Stimulated activated CD4-positive, alpha-beta T cell treated with anti-CD3 and anti-CD28 coated beads, Interleukin-12 subunit alpha, Interleukin-12 subunit beta, amount 100 ng/mL, for 24 hours (primary cell): ENCODE measurements at places on chromosomes 1 and 21.

GRCh38 chr1:83060221-83060620 is 938.7 kb downstream of the TTLL7 start:
- no peak for DNase-seq

DNA sequence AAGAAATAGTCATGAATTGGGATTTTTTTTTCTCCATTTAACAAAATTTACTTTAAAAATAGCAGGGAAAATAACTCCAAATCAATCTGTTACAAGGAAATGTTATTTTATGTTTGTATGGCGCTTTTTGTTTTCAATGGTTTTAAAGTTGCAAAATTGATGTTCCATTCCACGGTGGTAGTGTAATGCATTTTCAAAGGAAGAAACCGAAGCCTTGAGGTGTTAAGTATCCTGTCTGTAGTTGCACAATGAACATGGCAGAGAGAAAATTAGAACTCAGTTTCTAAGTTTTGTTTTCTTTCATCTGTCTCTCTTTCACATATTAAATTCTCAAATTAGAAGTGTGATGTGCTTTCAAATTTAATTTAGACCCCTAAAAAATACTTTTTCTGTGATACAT is 841.8 kb downstream of the USP25 start:
- no peak for DNase-seq

GRCh38 chr21:43325968-43326715 is 100.8 kb downstream of the SIK1 start:
- DNase-seq = no peak

- DNase-seq = no peak
These were observed 1.3 kb downstream of the LRRC38 start for GRCh38 chr1:13512472-13512871.

GRCh38 chr1:163119707-163120106 is 50.5 kb downstream of the RGS4 start:
- no peak for DNase-seq

- no peak for DNase-seq
These were observed 30.2 kb downstream of the TMPRSS2 start for GRCh38 chr21:41477641-41478318.

GRCh38 chr1:162626761-162627160 is 5.5 kb upstream of the DDR2 start:
- DNase-seq = no peak

GRCh38 chr1:214637722-214638458 is 34.9 kb downstream of the CENPF start:
- DNase-seq = no peak

DNA sequence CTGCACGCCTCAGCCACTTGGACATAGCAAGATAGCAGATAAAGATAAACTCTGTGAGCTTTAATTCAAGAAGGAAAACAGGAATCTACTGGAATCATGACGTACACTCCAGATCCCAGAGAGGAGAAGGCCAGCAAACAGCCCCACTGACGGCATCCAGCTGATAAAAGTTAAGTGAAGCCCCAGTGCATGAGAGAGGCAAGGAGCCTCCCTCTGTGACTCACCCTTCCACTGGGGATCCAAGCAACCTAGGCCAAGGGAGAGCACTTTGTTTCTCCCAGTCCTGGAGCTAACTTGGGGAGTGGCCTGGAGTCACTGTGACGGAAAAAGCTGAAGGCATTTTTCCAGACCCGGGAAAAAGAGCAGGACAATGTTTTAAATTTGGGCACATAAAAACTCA is 270.0 kb downstream of the AKT3 start:
- no peak for DNase-seq

DNA sequence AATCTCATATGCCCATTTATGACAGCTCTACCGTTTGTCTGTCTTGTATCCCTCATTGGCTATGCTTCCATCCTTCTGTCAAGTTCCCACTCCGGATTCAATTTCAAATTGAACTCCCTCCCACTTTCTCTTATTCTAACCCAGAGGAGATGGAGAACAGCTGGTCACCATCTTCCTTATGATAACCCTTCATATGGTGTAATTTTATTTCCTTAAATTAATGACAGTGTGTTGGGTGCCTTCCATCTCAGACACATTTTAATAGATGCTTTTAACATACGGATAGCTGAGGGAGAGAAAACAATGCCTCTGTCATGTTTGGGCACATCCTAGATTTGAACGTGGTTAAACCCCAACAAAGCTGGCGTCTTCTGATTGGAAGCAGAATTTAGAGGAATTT is 103.0 kb upstream of the PLXNA2 start:
- DNase-seq = no peak

- DNase-seq = no peak
These were observed 91.5 kb downstream of the ARHGEF10L start for GRCh38 chr1:17630986-17631385.

- no peak for DNase-seq
These were observed 35.7 kb upstream of the CLSTN1 start for GRCh38 chr1:9859281-9860014.

GRCh38 chr1:165036403-165036802 is 320.1 kb downstream of the LMX1A start:
- DNase-seq = no peak

GRCh38 chr1:16146279-16147155 is 9.4 kb downstream of the EPHA2 start:
- DNase-seq = no peak

GRCh38 chr1:35556484-35557117 is 602 bp downstream of the KIAA0319L start:
- no peak for DNase-seq

DNA sequence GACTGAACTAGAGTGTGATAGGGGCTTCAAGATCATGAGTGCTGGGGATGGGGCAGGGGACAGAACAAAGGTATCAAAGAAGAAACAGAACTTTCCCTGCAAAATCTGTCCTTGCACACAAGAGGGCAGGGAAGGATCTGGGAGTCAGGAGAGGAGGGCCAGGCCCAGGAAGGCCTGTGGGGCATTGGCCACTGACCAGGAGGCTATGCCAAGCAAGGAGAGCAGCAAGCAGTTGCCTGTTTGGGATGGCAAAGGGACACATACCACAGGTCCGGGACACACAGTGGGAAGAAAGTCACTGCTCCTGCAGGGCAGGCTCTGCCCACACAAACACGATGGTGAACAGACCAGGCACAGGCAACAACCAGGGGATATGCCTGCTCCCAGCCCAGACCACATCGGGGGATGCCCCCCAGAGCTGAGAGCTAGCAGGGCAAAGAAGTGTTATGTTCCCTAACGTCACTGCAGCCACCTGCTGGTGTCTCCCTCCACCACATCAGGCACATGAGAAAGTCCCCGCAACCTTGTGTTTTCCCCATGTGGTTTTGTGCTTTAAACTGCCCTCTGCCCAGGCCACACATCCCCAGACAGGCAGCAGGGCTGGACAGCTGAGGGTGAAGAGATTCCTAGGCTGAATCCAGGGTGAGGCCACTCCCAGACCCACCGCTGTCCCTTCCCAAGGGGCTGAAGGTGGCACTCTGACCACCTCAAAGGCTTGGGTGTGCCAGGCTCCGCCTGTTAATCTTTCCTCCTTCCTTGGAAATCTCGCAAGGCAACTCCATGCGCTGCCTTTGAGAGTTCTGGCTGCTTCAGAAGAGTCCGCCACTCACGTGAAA is 53.6 kb downstream of the KIF21B start:
- no peak for DNase-seq

DNA sequence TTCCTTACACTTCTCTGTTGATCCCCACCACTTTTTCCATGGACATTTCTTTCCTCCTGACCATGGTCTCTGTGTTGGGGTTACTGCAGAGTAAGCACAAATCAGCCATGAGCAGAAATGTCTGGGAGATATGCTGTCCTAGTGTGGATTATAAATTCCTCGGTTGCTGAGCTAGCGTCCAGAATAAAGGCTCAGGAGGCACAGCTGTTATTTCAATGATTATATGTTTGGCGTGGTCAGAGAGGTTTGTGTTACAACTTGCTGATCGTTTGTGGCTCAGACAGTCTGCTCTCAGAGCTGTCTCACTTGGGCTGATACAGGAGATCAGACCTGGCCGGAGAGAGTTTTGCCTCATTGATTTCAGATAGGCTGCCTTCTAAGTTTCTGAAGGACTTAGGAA is 37.5 kb upstream of the LAMC2 start:
- no peak for DNase-seq

GRCh38 chr1:168565825-168566224 is 10.6 kb upstream of the XCL1 start:
- DNase-seq = no peak

- DNase-seq = peak; percentile 57
These were observed 24.6 kb downstream of the ARHGEF19 start for GRCh38 chr1:16187748-16188401.

GRCh38 chr1:100893718-100894117 is 924 bp downstream of the EXTL2 start:
- DNase-seq = no peak

DNA sequence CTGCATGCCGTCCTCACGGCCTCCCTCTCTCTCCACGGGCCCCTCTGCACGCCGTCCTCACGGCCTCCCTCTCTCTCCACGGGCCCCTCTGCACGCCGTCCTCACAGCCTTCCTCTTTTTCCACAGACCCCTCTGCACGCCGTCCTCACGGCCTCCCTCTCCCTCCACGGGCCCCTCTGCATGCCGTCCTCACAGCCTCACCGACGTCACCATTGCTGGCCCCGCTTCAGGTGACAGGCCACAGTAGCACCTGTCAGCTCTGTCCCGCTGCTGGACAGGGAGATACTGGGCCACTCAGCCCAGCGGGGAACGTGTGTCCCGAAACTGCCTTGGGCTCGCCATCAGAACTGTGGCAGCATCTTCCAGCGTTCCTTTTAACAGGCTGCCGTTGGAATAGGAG is 82.8 kb upstream of the COL6A1 start:
- DNase-seq = no peak

DNA sequence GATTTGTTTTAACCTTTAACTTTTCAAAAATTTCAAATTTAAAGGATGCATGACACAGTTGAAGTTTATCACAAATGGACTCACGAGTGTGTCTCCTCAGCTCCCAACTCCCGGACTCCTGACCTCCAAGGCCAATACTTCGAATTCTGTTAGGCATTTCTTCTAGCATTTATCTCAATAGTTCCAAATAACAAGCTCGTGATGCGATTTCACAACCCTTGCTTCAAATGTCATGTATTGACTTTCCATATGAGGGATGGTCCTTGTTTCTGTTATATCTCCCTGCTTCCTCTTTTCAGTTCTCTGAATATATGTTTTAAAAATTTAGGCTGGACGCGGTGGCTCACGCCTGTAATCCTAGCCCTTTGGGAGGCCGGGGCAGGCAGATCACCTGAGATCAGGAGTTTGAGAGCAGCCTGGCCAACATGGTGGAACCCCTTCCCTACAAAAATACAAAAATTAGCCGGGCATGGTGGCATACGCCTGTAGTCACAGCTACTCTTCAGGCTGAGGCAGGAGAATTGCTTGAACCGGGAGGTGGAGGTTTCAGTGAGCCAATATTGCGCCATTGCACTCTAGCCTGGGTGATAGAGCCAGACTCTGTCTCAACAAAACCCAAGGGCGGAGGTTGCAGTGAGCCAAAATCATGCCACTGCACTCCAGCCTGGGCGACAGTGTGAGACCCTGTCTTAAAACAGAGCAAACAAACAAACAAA is 52.0 kb upstream of the TINAGL1 start:
- no peak for DNase-seq

- no peak for DNase-seq
These were observed 45.2 kb downstream of the LDLRAD2 start for GRCh38 chr1:21857142-21857839.

DNA sequence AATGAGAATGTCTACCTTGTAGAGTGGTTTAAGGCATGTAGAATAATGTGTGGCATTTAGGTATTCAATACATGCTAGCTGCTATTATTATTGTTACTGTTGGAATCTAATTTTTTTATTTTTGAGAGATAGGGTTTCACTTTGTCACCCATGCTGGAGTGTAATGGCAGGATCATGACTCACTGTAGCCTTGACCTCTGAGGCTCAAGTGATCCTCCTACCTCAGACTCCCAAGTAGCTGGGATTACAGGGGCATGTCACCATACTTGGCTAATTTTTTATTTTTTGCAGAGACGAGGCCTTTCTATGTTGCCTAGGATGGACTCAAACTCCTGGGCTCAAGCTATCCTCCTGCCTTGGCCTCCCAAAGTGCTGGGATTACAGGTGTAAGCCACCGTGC is 61.9 kb downstream of the EPB41 start:
- no peak for DNase-seq

DNA sequence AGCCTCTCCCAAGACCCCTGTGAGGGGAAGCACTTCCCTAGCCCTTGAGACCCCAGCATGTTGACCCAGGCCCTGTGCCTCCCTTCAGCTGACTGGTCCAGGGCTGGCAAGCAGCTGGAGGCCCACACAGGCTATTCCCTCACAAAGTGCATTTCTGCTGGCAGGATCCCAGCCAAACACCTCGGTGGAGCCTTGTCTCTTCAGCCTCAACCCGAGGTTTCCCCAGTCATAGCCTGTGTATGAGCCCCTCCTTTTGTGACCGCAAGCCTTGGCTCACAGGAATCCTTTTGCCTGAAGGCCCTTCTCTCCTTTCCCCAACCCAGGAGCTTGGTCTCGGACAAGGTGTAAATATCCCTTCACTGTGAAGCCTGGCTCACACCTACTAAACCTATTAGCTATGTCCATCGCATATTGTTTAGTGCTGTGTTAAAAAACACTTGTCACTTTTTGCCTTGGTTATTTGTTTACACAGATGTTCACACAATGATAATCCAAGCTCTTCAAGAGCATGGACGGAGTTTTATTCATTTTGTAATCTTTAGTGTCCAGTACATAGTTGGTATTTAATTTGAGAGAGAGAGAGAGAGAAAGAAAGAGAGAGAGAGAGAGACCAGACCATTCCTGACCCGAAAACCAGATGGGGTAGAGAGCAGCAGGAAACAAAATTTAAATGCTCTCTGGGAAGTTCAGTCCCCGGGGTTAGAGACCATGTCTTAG is 8.5 kb upstream of the CD247 start:
- DNase-seq = no peak

- no peak for DNase-seq
These were observed 49.9 kb upstream of the HAO2 start for GRCh38 chr1:119318466-119319309.

- no peak for DNase-seq
These were observed 43.3 kb upstream of the LPAR3 start for GRCh38 chr1:84936116-84936810.

- no peak for DNase-seq
These were observed 2.1 kb downstream of the ADGRL2 start for GRCh38 chr1:81802707-81803430.

DNA sequence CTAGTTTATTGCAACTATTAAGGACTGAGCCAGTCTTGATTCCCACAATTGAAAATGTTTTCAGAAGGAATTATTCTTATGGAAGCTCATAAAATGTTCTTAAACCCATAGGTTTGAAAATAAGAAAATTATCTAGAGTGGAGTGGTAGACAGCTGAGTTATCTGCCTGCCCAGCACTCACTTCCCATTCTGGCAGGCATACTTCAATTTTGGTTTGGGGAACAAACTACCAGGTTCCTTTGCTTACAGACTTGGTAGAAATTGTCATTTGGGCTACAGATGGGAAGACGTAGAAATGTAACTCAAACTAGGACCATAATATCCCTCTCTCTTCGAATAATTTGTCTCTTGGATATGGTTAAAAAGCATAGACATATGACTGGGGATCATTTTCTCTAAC is 18.4 kb downstream of the JUN start:
- DNase-seq = no peak

- DNase-seq = no peak
These were observed 68.1 kb downstream of the SPAG17 start for GRCh38 chr1:118116909-118117308.

GRCh38 chr1:103576065-103576464 is 4.7 kb downstream of the AMY2B start:
- DNase-seq = no peak
